Esophagus squamous epithelium (tissue), 5 donors: ENCODE measurements at places on chromosomes 1 and 21. TPM values are rescaled to one million over a fixed set of nuclear protein-coding genes. Genes with fewer than 3 reads are reported as not detected.

Gene ETV3L
- not detected for total RNA-seq

Gene TFF2
- total RNA-seq: not detected

Gene IL19
- total RNA-seq: not detected

Gene TTC22
- 323 TPM for total RNA-seq

Gene FMO3
- 8.6 TPM for total RNA-seq

Gene ID3
- 12.6 TPM for total RNA-seq

Gene NHLH1
- not detected for total RNA-seq

Gene CD101
- total RNA-seq: 1.8 TPM

Gene TP73
- total RNA-seq: 8.8 TPM

Gene NOS1AP
- 12.7 TPM for total RNA-seq

Gene GJB5
- 110 TPM for total RNA-seq

Gene OR6N1
- total RNA-seq: not detected

Gene FOXE3
- not detected for total RNA-seq

Gene SYPL2
- 0.19 TPM for total RNA-seq

GRCh38 chr1:62462370-62462769 is 25.5 kb downstream of the USP1 start:
- no peak for DNase-seq
- H3K27ac ChIP-seq: no peak overlapping the region
- H3K4me3 ChIP-seq: no peak overlapping the region
- no peaks in the 10 kb centered on the region for H3K27me3 ChIP-seq

- no peaks in the 10 kb centered on the region for H3K4me1 ChIP-seq
- H3K4me3 ChIP-seq: no peak overlapping the region
- no peak overlapping the region for H3K27ac ChIP-seq
- no peaks in the 10 kb centered on the region for H3K27me3 ChIP-seq
Measured at GRCh38 chr1:62599044-62599443, 1.7 kb downstream of the ANGPTL3 start.

DNA sequence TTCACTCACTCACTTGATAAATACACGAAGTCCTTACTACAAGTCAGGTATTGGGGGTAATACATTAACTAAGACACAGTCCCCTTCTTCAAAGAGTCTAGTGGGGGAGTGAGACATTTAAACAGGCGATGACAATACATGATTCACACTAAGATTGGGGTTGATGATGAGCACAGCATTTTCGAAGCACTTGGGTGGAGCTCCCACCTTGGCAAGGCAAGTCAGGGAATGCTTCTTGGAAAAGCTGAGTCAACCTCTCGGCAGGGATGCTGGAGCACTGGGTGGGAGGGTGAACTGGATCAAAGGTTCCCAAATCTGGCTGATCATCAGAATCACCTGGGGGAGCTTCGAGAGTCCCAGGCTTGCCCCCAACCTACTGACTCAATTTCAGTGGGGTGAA is 57.9 kb upstream of the ENAH start:
- no peaks in the 10 kb centered on the region for H3K27me3 ChIP-seq
- no peaks in the 10 kb centered on the region for H3K4me1 ChIP-seq

- no peak overlapping the region for H3K4me3 ChIP-seq
- H3K36me3 ChIP-seq: no peaks in the 10 kb centered on the region
- H3K27ac ChIP-seq: no peak overlapping the region
- H3K4me1 ChIP-seq: no peaks in the 10 kb centered on the region
Measured at GRCh38 chr21:44199448-44199847, 41.3 kb downstream of the ICOSLG start.

GRCh38 chr21:45970674-45971615 is 10.6 kb upstream of the COL6A1 start:
- peak overlapping the region; percentile 94 for H3K27ac ChIP-seq
- peaks cover 21% of the 10 kb centered on the region for H3K27me3 ChIP-seq
- H3K36me3 ChIP-seq: no peaks in the 10 kb centered on the region
- no peak for DNase-seq
- peaks cover 55% of the 10 kb centered on the region for H3K4me1 ChIP-seq

GRCh38 chr21:15204970-15205286 is 140.1 kb upstream of the NRIP1 start:
- no peaks in the 10 kb centered on the region for H3K27me3 ChIP-seq
- DNase-seq: no peak
- H3K27ac ChIP-seq: no peak overlapping the region
- H3K4me1 ChIP-seq: peaks cover 6% of the 10 kb centered on the region

- H3K27me3 ChIP-seq: no peaks in the 10 kb centered on the region
- no peak for DNase-seq
- H3K27ac ChIP-seq: no peak overlapping the region
- no peaks in the 10 kb centered on the region for H3K36me3 ChIP-seq
- no peak overlapping the region for H3K4me3 ChIP-seq
Measured at GRCh38 chr1:183215076-183215720, 29.1 kb downstream of the LAMC2 start.

- H3K27me3 ChIP-seq: no peaks in the 10 kb centered on the region
- H3K27ac ChIP-seq: no peak overlapping the region
- peaks cover 18% of the 10 kb centered on the region for H3K36me3 ChIP-seq
- H3K4me1 ChIP-seq: peaks cover 14% of the 10 kb centered on the region
- H3K4me3 ChIP-seq: no peak overlapping the region
Measured at GRCh38 chr1:248814351-248814750, 11.4 kb downstream of the SH3BP5L start.

DNA sequence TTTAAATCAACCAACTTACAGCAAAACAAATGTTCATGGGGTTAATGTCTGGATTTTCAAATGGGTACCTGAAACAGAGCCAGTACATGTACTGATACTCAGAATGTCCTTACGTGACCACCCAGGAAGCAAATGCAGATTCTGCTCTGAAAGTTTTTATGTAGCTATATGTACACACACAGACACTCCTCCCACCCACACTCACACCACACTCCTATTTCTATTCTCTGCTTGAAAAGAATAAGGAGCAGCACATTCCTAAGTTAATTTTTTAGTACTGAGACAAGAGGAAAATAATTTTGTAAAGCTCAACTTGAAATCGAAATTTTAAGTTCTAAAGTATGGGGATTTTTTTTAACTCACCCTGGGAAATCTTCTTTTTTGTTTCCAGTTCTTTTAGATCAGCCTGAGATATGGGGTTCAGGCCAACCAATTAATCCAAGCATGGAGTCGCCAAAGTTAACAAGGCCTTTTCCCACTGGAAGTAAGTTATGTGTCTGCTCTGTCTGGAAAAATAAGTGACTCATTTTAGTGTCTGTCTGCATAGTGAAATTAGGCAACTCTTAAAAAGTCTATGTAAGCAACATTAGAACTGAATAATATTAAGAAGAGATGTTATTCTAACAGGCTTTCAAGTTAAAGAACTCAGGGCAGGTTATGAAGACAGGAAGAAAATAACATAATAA is 75.5 kb upstream of the DYNLT5 start:
- no peak for DNase-seq
- no peak overlapping the region for H3K4me3 ChIP-seq
- H3K36me3 ChIP-seq: no peaks in the 10 kb centered on the region
- H3K4me1 ChIP-seq: peaks cover 4% of the 10 kb centered on the region

GRCh38 chr1:172071746-172072145 is 230.4 kb downstream of the DNM3 start:
- H3K27me3 ChIP-seq: no peaks in the 10 kb centered on the region
- H3K36me3 ChIP-seq: no peaks in the 10 kb centered on the region
- no peak overlapping the region for H3K4me3 ChIP-seq
- H3K27ac ChIP-seq: no peak overlapping the region
- H3K4me1 ChIP-seq: no peaks in the 10 kb centered on the region

DNA sequence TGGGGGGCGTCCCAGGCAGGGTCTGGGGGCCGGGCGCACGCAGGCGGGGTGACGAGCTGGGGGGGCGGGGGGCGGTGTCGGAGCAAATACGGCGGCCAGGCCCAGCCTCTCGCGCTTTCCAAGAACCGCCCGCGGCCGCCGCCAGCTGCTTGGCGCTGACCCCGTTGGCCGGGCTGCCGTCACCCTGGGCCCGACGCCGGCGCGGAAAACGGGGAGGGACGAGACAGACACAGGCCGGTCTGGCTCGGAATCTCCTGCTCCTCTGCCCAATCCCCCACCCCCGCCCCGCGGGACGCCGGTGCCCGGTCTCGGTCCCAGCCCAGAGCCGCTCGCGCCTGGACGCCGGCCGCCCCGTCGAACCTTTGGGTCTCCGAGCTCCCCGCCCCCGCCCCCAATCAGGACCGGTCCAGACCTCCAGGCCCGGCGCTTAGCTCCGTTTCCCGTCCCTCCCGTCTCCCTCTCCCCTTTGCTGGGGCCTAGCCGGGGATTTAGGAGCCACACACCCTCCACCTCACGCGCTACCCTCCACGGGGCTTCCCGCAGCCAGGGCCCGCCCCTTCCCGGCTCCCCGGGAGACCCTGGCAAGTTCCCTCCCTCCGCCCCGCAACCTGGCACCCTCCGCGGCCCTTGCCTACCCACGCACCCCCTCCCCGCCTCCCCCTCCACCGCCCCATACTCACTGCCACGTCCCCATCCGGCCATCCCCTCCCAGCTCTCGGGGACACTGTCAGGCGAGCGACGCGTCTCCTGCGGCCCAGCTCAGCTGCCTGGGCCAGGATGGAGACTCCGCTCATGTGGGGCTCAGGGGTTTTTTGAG is 800 bp upstream of the MMP23B start:
- peak overlapping the region; percentile 90 for H3K27ac ChIP-seq
- H3K27me3 ChIP-seq: peaks cover 13% of the 10 kb centered on the region
- DNase-seq: no peak
- H3K4me3 ChIP-seq: peak overlapping the region; percentile 23

DNA sequence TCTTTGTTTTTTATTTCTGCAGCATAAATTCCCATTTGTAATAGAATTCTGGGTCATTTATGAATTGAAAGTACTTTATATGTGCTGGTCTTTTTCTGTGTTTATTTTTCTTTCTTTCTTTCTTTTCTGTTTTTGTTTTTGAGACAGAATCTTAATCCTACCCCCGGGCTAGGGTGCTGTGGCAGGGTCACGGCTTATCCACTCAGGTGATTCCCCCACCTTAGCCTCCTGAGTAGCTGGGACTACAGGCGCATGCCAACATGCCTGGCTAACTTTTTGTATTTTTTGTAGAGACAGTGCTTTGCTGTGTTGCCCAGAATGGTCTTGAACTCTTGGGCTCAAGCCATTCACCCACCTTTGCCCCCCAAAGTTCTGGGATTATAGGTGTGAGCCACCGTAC is 18.7 kb downstream of the RAP1A start:
- no peak overlapping the region for H3K27ac ChIP-seq
- no peak overlapping the region for H3K4me3 ChIP-seq
- H3K4me1 ChIP-seq: peaks cover 4% of the 10 kb centered on the region
- H3K27me3 ChIP-seq: no peaks in the 10 kb centered on the region

GRCh38 chr1:14529475-14529874 is 69.0 kb upstream of the KAZN start:
- no peak overlapping the region for H3K4me3 ChIP-seq
- no peaks in the 10 kb centered on the region for H3K27me3 ChIP-seq
- no peaks in the 10 kb centered on the region for H3K36me3 ChIP-seq
- DNase-seq: no peak

DNA sequence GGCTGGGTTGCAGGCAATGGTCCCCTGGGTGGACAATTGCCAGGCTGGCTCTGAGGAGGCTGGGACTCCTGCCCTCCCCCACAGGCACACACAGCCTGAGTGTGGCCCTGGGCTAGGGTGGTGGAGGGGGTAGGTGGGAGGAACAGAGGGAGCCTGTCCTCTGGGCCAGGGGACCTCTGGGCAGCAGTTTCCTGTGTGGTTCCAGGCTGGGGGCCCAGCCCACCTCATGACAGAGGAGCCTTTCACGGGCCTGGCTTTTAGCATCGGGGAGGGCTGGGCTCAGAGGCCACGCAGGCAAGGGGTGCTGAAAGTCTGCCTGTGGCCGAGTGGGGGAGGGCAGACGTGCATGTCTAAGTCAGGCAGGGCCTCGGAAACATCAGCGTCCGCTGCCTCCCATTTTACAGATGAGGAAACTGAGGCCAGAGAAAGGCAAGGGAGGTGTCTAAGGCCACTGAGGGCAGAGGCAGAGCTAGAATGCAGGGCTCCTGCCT is 7.0 kb downstream of the EXTL1 start:
- H3K27me3 ChIP-seq: no peaks in the 10 kb centered on the region
- DNase-seq: no peak
- H3K36me3 ChIP-seq: no peaks in the 10 kb centered on the region
- no peaks in the 10 kb centered on the region for H3K4me1 ChIP-seq
- H3K27ac ChIP-seq: no peak overlapping the region
